ENCODE measurements at places on chromosomes 2 and 18.

- DNase-seq: no peak
Observed at GRCh38 chr2:230878599-230879188, 14.0 kb downstream of the ITM2C start.

GRCh38 chr2:15563227-15564100 is 2.3 kb upstream of the NBAS start:
- DNase-seq: no peak

- DNase-seq: no peak
Observed at GRCh38 chr2:100813527-100813926, 6.4 kb upstream of the NPAS2 start.

DNA sequence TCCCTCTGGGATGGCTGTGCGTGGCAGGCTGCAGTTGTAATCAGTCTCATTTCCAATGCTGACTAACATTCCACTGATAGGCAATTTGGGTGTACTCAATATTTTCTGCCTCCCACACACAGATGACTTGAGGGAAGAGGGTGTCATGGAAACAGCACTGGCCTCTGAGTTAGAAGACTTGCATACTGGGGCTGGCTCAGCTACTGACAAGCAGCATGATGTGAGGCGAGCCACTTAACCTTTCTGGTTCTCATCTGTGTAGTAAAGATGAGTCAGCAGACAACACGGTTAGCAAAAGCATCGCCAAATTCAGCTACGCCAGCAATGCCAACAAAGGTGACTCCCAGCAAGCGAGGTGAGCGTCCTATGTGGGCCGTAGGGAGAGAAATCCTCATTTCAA is 73.5 kb downstream of the COLEC12 start:
- no peak for DNase-seq

GRCh38 chr2:235779444-235779896 is 285.6 kb downstream of the AGAP1 start:
- DNase-seq: peak; percentile 16

GRCh38 chr2:144606466-144607095 is 86.7 kb upstream of the ZEB2 start:
- no peak for DNase-seq

DNA sequence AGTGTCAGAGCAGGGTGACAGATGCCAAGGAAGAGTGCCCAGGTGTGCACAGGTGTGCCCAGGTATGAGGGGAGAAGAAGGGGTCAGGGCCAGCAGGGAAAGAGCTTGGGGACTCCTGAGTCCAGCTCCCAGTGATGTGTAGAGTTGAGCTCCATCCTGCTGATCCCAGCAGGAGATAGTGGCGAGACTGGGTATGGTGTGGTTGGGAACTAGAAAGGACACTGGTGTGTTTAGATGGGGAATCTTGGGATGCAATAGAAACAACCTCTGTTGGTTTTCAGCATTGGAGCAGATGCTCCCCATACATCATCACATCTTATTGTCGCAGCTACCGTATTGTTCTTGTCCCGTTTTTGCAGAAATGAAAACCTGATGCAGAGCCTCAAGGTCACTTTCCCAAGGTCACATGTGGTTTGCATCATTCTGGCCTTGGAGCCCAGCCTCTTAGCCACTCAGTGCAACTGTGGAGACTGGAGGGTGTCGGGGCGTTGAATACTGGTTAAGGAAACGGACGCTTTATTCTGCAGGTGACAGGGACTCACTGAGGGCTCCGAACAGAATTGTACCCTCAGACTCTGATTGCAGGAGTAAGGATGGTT is 166.7 kb downstream of the AGAP1 start:
- DNase-seq: no peak

DNA sequence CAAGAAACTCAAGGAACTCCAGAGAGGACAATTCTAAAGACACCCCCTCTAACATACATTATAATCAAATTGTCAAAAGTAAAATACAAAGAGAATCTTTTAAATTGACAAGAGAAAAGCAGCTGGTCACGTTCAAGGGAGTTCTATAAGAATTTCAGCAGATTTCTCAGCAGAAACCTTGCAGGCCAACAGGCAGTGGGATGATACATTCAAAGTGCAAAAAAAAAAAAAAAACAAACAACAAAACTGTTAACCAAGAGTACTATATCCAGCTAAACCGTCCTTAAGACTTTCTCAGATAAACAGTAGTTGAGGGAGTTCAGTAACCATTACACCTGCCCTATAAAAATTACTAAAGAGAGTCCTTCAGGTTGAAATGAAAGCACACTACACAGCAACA is 33.9 kb downstream of the CCDC138 start:
- no peak for DNase-seq

- DNase-seq: no peak
Observed at GRCh38 chr18:45081566-45082181, 401.0 kb downstream of the SETBP1 start.

GRCh38 chr2:70412294-70413070 is 110.6 kb upstream of the FAM136A start:
- DNase-seq: no peak

- no peak for DNase-seq
Observed at GRCh38 chr2:224308272-224308911, 93.5 kb downstream of the FAM124B start.

DNA sequence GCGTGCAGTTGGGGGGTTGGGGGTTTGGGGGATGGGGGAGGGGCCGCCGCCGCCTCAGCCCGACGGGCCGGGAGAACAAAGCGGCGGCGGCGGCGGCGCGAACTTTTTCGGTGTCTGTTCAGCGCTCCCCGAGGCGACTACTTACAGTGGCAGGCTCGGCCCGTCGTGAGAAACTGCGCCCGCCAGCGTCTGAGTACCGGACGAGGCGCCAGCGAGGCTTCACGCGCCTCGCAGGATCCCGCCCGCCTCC is 172 bp downstream of the PRKD3 start:
- DNase-seq: peak; percentile 35

GRCh38 chr2:30701782-30702181 is 105.5 kb downstream of the CAPN13 start:
- no peak for DNase-seq

- DNase-seq: no peak
Observed at GRCh38 chr18:79403723-79404566, 8.2 kb downstream of the NFATC1 start.

- no peak for DNase-seq
Observed at GRCh38 chr18:13438507-13439056, 220.0 kb downstream of the LDLRAD4 start.

DNA sequence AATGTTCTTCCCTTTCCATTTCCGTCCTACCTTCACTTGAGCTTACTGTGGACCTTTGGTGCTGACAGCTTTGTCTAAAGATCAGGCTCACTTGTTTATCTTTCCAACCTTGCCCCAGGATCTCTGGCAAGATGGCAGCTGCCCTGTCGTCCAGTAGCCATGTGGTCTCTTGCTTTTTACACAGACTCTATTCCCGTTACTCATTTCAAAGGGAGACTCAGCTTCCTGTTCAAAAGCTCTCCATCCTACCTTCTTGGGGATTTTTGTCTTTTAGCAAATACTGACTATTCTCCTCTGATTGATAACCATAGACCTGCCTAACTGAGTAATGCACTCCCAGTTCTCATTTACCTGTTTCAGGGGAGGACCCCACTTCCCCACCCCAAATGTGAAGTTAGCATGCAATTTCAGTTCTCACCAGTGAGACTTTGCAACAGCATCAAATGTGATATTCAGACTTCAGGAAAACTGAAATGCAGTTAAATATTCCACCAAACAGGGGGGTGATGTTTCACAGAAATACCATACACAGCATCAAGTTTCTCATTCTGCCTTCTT is 184.4 kb downstream of the MYO3B start:
- DNase-seq: no peak

GRCh38 chr18:22152093-22152492 is 17.3 kb upstream of the GATA6 start:
- DNase-seq: no peak

DNA sequence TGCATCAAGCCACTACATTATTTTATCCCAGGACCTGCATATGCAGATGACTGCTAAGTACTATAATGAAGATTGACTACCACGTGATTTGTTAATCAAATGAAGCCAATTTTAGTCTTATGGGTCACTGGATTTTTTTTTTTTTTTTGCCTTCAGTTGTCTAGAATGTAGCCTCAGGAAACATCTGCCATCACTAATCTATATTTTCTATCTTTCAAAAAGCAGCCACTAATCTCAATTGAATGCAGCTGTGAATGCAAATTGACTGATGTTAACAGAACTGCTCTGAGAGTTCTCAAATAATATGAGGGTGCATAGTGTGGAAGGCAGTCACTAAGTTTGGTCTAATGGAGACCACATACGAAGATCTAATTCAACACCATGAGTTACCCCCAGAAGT is 106.3 kb downstream of the ABCA12 start:
- no peak for DNase-seq

DNA sequence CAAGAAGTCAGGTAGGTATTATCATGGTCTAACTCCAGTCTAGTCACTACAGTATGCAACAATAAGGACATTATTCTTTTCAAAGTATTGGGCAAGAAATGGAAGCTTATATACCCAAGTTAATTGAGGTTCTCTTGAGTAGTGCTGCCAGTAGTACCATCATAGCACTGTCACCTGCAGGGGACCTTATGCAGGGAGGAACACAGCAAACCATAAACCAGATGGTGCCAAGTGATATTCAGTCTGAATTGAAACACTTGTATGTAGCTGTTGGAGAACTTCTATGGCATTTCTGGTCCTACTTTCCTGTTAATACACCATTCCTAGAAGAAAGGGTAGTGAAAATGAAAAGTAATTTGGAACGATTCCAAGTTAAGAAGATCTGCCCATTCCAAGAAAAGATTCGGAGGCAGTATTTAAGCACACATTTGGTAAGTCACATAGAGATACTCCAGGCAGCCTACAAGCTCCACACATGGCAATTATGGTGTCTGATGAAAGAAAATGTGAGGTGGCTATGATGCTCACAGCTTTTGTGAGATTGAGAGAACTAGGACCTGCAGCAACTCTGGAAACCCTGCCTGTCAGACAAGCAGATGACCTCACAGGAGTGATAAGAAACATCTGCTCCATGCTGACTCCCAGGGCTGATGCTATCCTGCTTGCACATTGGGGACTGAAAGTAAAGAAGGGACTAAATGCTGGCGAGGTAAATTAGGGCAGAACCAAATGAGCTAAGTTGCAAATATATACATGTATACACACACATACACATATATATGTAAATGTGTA is 174.7 kb downstream of the MC4R start:
- no peak for DNase-seq

- no peak for DNase-seq
Observed at GRCh38 chr2:28674062-28674712, 77.4 kb upstream of the PPP1CB start.

GRCh38 chr2:38097258-38097987 is 21.5 kb upstream of the CYP1B1 start:
- DNase-seq: no peak

- no peak for DNase-seq
Observed at GRCh38 chr2:62204998-62205496, 9.1 kb downstream of the B3GNT2 start.

DNA sequence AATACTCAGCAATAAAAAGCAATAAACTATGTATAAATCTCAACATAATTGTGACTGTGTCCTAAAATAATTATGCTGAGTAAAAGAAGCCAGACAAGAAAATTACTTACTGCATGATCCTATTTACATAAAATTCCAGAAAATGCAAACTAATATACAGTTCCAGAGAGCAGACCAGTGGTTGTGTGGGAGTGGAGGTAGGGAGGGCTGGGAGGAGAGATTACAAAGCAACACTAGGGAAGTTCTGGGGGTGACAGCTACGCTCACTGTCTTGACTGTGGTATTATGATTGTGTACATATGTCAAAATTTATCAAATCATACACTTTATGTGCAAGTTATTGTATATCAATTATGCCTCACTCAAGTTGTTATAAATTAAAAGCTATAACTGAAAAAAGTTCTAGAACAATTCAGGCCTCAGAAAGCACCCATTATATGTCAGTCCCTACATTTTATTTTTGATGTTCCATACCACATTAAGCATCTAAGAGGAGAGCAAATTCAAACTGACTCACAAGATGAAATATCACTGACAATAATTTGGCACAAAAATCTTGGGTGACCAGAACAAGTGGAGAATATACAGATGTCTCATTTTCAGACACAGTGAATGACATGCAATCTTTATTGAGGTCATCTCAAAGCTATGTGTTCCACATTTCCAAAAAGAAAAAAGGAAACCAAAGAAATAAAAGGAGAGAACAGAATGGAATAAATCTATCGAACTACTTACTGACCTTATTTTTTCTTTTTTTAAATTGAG is 85.1 kb downstream of the ANTXR1 start:
- no peak for DNase-seq

DNA sequence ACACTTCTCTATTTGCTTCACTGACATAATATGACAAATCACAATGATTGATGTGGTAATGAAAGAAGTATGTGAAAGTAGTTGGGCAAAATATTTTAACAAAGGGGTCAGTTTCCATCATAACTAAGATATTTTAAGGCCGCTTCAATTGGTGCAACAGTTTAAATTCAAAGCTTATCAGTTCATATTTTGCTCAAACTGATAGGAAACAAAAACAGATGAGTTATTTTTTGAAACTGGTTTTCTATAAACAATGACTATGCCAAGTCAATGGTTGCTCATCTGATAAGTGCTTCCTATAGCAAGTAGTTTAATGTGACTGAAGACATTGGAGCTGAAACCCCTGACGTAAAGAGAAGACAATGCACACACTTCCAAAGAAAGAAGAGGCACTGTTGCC is 1290.7 kb downstream of the SUCLG1 start:
- DNase-seq: no peak

DNA sequence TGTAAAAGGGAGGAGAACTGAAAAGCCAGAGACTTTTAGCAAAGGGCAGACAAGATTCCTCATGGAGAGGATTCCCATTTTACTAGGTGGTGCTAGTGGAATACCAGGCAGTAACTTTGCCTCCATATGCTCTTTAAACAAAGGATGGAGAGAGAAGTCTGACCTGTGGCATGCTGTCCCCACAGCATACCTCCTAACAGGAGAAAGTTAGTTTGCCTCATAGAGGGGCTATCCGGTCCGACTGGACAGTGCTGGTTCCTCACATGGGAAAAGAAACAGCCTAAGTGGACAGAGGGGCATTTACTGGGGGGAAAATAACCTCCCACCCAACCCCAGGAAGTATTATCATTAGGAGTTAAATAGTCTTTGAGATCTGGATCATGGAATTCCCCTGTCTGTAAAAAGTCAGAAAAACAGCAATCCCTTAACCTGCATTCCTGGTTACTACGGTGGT is 31.6 kb upstream of the GMCL1 start:
- DNase-seq: no peak

DNA sequence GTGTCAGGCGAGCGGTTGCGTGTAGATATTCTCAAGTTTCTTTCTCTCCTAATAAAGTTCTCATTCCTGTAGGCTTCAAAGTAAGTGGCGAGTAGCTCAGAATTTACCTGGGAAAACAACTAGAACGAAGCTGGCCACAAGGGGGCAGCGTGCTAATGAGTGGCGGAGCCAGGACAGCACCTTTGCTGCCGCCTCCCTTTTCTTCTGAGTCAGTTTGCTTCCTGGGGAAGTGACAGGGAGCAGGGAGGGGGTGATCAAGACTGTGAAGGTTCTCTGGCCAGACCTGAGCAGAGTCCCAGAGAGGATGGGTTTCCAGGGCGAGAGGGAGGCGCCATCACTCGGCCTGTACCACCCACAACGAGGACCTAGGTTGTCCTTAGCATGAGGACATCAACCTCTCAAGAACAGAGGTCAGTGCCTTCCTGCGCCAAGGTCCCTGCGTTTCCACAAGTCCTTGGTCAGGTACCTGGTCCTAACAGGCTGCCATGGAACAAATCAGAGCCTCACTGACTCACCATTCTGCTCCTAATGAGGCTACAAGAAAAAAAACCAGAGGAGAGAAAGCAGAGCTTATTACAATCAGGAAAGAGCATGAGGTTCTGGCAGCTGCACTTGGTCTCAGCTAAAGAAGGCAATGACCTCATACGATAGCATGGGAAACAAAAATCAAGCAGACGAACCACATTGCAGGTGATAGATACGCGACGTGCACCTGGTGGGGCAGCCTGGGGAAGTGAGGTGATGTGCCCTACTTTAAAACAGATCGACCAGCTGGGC is 98.7 kb downstream of the PLB1 start:
- peak; percentile 82 for DNase-seq

All from stimulated activated CD8-positive, alpha-beta memory T cell treated with anti-CD3 and anti-CD28 coated beads, Interleukin-7, amount 100 ng/mL, for 24 hours (primary cell).